ENCODE measurements at places on chromosomes 4 and X.

- no peak for DNase-seq
These were observed 19.6 kb downstream of the ZNF330 start for GRCh38 chr4:141240259-141240658.

- no peak for DNase-seq
These were observed 644.2 kb downstream of the FSTL5 start for GRCh38 chr4:161519611-161520010.

- DNase-seq = no peak
These were observed 99.0 kb upstream of the DCAF12L2 start for GRCh38 chrX:126265116-126265515.

DNA sequence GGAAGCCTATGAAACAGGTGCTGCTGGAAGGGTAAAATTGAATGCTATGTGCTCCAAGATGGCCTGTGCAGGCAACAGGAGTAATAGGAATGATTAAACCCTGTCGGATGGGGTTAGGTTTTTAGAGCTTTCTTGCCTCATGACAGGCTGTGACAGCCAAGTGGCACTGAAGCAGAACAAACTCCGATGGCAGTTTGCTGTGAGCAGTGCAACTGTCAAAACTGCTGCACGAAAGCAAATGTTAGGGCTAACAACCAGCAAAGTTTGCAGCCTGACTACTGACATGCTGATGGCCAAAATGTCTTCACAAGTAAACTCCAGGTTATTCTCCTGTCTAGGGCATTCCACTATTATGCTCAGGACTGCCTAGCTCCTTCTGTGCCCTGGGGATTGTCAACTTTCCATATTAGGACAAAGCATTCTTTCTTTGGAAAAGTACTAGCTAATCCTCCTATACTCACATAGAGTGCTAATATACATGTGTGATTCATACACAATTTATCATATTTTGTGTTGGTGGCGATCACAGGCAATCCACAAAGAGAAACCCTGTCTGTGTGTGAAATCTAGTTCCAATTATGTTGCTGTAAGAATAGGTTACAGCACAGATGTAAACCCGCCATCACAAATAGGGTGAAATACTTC is 486.6 kb upstream of the TENM3 start:
- DNase-seq = no peak

- DNase-seq = no peak
These were observed 139.0 kb downstream of the ADAMTS3 start for GRCh38 chr4:72430050-72430449.

- DNase-seq = no peak
These were observed 17.0 kb upstream of the TMEM144 start for GRCh38 chr4:158193171-158193749.

DNA sequence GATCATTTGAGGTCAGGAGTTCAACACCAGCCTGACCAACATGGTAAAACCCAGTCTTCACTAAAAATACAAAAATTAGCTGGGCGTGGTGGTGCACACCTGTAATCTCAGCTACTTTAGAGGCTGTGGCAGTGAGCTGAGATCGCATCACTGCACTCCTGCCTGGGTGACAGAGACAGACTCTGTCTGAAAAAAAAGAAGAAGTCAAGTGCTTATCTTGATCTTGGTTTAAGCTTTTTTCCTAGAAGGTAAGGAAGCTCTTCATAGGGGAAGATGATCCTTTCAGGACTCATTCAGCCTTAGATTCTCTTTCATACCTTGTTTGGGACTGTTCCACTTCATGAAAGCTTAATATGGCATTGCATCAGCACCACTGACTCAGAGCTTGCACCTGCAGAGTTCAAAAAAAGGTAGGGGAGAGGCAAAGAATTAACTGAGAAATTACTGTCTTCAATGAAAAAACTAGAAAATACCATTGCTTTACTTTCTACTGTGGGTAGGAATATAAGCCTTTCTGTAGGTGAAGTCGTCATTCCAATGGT is 70.8 kb upstream of the EPGN start:
- DNase-seq = no peak

- no peak for DNase-seq
These were observed 128.3 kb upstream of the MED14 start for GRCh38 chrX:40863671-40864070.

GRCh38 chr4:184538023-184538599 is 63.8 kb upstream of the IRF2 start:
- DNase-seq = no peak

DNA sequence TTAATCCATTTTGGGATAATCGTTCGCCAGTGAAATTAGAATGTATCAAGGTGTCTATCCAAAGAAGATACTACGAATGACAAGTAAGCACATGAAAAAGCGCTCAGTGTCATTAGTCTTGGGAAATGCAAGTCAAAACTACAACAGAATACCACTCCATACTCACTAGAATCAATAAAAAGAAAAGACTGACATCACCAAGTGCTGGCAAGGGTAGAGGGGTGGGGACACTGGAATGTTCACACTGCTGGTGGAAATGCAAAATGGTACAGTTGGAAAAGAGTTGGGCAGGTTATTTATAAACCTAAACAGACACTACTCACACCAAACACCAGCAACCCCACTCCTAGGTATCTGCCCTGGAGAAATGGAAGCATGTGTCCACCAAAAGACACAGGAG is 11.2 kb downstream of the WDR1 start:
- DNase-seq = no peak

GRCh38 chr4:92270908-92271307 is 32.9 kb upstream of the GRID2 start:
- no peak for DNase-seq

DNA sequence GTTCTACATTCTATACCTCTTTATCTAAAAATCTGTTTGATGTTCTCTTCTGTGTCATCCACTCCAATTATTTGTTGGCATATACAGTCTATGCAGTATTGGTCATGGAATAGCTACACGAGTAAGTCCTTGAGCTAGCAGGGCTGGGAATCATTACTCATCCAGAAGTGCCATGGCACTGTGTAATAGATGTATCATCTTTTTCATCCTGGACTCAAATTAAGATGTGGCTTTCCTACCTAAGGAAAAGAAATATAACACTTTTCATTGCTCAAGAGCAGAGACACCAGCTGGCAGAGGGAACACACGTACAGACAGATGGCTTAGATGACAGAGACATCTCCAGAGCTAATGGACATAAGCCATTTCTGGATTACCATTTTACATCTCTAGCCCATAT is 159.8 kb downstream of the FAM13A start:
- no peak for DNase-seq

- DNase-seq = no peak
These were observed 19.1 kb upstream of the S100P start for GRCh38 chr4:6674500-6675149.

- no peak for DNase-seq
These were observed 88.2 kb upstream of the TNIP3 start for GRCh38 chr4:121252224-121252806.

GRCh38 chrX:141903400-141904155 is at the start of gene MAGEC1:
TSS of gene MAGEC1 (plus strand) at chrX:141903894. CDS start at chrX:141905073, 1,179 bp downstream.
- no peak for DNase-seq

- no peak for DNase-seq
These were observed 196.4 kb upstream of the DDX53 start for GRCh38 chrX:22803353-22803752.

DNA sequence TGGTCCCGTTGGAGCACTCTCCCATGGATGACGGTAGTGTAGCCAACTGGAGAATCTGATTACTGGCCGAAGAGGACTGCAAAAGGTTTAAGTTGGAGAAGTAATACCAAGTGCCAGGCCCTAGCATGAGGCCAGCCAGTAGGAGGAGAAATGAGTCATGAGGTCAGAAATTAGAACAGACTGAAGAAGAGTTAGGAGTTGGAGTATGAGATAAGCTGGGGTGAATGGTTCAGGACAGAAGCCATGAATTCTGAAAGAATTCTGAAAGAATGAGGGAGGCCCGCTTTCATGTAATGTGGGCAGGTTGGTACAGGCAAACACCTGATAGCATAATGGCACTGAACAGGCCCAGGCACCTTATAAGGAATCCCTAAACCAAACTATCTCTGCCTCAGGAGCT is 18.4 kb upstream of the STK26 start:
- DNase-seq = no peak

GRCh38 chr4:151841107-151841506 is 80.3 kb upstream of the GATB start:
- DNase-seq = no peak

DNA sequence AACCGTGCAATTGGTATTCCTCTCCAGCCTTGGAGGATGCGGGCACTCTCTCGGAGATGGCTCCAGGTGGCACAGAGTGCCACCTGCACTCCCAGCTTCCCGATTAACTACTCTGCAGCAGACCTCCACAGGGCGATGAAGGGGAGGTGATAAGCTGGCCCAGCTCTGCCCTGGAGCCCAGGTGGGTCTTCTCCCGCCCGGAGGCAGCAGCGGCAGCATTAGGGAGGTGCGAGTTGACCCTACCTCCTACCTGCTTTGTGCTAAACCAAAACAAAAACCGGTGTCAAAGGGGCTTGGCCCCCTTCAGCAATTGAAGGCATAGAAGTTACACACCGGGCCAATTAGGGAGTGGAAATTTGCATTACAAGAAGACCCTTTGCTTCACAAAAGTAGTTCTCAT is 137.4 kb upstream of the MAMLD1 start:
- DNase-seq = no peak

DNA sequence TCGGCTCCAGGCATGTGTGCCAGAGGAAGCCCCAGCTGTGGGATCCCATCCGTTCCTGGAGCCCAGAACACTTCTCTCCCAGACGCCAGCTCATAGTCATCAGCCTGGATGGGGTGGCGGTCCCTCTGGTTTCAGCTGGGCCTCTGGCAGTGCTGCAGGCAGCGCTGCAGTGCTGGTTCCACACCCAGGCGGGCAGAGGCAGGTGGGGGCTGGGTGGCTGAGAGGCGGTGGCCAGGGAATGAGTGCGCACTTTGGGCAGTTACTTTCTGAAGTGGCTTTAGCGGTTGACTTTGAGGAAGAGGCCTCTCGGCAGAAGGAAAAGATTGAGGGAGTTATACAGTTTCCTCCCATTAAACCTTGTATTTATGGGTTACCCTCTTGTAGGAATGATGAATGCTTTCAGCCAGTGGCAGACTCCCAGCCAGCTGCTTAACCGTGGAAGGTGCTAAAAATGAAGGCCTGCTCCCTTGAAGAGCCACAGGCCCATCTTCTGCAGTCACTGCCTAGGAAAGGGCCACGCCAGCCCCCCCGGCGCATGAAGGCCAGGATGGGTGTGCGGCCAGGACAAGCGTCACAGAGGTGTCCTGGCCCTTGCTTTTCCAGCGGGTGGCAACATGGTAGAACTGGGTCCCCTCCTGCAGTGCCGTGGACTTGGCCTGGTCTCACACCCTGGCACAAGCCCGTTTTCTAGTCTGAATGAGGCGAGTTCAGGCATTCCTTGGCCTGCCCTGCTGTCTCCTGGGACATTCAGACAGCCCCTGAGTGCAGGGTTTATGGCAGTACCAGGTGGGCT is 9.9 kb downstream of the TADA2B start:
- no peak for DNase-seq

GRCh38 chrX:116357329-116357728 is 79.1 kb upstream of the SLC6A14 start:
- no peak for DNase-seq

DNA sequence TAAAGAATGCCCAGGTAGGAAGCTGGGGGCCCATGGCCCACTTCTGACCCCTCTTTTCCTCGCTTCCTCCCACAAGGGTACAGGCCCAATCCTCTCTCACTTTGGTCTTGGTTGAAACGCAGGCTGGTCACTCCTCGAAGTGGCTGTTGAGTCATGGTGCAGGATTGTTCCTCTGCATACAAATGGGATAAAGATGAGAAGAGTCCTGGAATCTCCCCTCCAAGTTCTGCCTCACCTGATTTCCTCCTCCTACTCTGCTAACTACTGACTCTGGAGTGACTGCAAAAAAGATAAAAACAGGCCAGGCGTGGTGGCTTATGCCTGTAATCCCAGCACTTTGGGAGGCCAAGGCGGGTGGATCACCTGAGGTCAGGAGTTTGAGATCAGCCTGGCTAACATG is 1.7 kb downstream of the WDR45 start:
- DNase-seq = no peak

DNA sequence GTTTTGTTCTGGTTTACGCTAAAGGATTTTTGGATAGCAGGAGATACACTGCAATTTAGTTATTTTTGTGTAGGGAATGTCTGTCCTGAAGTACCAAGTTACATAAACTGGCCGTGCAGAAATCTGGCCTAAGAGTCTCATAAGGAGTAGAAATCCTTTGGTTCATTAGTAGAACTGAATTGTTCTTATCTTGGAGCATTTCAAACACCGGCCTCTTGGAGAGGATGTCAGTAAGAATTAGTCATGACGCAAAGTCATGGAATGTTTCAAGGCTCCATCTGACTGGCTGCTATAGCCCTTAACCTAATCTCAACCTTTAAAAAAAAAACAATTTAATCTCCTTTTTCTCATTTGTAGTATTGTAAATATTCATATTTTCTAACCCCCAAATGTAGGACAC is 15.2 kb downstream of the PDLIM3 start:
- DNase-seq = no peak

DNA sequence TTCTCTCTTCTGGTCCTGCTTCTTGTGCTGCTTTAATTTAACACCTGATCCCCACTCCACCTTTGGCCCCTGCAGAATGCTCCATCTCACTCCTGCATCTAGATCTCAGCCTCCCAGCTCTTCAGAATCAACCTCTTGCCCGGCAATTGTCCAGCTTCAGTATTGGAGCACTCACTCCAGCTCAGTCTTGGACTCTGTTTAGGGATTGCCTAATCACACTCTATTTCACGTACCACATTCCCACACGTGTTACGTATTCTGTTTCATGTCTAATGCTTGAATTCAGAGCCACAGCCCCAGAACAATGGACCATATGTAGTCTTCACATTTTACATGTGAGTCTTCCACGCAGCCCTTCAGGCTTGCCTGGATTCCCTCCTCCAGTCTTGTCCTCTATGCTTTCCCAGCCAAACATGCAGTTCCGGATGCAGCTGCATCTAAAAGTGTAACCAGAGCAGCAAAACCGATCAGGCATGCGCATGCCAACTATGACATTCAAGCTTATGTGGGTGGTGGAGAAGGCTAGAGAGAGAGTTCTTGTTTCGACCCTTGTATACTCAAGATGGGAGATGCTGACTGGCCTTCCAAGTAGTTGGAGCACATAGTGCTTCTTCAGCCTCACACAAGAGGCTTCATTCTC is 105.2 kb upstream of the FAM9A start:
- DNase-seq = no peak
